ENCODE measurements at places on chromosomes 7 and 10. TPM values are rescaled to one million over a fixed set of nuclear protein-coding genes. Genes with fewer than 3 reads are reported as not detected.

DNA sequence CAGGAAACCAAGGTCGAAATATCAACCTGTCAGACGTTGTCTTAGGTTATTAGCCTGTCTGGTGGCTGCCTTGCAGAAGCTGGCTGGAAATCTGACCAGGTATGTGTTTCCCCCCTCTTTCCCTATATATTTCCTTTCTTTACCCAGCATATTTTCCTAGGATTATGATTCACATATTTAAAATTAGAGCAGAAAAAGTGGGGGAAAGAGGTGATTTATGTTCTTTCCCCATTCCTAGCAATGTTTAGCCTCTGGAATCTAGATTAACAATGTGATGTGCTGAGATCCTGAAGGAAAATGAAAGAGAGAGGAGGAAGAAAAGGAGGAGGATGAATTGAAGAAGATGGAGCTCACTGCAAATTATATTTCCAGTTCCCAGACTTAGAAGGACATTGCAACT, 421.4 kb upstream of the AUTS2 start:
- no peak for DNase-seq

DNA sequence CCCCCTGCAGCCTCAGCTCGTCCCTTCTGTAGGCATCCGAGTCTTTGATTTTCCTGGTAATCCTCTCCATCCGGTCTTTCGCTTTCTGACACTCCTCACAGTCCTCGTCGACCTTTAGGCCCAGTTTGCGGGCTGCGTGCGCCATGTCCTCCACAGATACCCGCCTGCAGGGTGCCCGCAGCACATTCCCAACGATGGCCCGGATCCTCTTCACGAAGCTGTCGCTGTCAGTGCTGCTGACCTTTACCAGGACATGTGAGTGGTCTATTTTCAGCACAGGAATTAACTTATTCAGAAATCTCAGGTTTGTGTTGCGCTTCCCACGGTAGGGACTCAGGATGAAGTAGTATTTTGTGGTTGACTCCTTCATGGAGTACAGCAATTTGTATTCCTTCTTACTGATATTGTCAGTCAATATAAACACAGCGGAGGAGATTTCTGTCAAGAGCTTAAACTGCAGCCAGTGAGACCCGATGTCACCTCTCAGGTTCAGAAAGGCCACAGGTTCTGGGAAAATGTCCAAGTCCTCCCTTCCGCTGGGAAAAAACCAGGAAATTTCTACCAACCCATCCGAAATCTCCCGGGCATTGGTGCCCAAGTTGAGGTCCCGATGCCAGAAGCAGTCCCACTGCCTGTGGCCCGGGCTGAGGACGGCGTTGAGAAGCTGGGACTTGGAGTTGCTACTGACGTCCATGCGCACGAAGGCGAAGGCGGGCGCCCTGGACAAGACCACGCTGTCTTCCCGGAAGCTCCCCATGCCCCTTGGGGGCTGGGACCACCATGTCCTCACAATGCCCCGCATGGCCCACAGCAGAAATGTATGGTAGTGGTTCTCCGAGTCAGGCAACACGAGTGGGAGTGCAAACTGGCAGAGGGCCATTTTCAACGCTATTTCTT, 8.9 kb upstream of the MRPS24 start:
- no peak for DNase-seq

DNA sequence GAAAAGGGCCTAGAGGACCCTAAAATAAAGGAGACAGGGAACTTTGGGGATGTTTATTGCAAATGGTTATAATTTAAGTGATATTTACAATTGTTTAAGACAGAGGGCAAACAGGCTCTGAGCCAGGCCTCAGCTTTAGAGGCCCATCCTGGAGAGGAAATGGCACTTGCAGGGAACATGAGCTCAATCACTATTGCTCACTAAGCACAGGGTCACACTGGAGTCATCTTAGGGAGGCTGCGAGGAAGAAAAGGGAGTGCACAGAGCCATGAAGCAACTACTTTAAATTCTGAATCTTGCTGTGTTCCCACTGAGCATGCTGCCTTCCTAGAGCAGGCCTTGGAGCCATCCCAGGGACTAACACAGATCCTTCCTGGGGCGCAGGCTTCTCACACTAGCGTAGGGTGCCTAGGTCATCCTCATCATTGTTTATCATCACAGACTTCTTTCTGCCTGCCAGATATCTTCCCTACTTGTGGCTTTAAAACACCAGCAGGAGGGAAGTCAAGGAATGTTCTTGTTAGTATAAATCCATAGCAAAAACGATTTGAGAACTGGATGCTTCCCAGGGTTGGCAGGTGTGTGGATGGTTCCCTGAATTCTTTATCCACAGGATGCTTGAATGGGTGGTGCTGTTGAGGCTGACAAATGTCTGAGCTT, 12.7 kb upstream of the DNAJB12 start:
- DNase-seq: no peak

GRCh38 chr7:80078159-80078731, 56.4 kb upstream of the GNAI1 start:
- no peak for DNase-seq

The METTL27 gene
- 1.9 TPM for total RNA-seq

The SGCE gene
- total RNA-seq: not detected

The LBX1 gene
- total RNA-seq: not detected
